ENCODE measurements at places on chromosomes 13 and 19.

DNA sequence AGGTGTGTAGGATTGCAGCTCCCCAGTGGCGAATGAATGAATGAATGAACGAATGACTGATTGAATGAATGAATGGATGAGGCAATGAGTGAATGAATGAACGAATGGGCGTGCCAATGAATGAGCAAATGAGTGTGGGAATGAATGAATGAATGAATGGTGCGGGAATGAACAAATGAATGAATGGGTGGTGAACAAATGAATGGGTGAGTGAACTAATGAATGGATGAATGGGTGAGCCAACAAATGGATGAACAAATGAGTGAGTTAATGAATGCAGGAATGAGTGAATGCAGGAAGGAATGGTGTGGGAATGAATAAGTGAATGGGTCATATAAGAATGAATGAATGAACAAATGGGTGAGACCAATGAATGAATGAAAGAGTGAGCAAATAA is 14.7 kb downstream of the ANKRD24 start:
- no peak for DNase-seq

DNA sequence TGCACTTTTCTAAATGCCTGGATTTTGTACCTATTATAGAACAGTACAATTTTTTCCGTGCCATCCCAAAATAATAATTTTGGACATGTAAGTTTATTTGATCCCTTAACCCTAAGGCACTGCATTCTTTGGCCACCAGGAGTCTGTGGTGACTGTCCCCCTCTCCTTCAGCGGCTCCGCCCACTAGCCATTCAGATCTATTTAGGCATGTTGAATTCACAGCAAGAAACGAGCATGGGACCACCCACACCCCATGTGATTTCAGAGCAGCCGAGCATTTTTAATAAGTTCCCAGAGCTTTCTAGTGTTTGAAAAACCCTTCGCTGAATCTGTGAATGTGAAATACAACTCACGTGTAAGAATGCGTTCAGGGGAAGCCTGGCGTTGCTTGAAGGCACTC is 567.5 kb downstream of the MYO16 start:
- no peak for DNase-seq

DNA sequence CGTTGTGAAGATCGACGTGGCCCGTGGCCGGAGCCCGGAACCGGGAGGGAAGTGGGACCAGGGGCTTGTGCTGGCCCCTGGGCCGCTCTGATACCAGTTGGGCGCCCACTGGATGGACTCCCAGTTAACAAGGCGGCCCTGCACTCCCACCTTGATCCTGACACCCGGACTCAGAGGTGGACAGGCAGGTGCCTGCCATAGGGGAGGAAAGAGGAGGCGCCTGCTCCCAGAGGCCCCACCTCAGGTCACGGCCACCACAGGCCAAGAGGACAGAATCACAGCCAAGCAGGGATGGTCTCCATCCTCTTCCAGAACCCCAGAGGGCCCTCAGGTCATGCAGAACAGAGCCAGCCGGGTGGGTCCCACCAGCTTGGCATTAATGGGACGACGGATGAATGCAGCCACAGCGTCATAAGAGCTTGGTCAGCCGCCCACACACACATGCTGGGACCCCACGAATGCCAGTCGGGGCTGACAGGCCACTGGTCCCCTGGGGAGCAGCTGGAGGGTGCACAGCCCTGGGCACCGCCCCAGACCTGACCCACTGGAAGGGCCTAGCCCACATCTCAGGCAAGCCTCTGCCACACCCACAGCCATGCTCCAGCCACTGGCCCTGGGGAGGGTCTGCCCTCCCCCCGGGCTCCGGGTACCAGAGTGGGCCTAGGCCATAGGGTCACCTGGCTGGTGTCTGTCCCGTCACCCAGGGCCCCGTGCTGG is 9.6 kb upstream of the KLF16 start:
- no peak for DNase-seq

DNA sequence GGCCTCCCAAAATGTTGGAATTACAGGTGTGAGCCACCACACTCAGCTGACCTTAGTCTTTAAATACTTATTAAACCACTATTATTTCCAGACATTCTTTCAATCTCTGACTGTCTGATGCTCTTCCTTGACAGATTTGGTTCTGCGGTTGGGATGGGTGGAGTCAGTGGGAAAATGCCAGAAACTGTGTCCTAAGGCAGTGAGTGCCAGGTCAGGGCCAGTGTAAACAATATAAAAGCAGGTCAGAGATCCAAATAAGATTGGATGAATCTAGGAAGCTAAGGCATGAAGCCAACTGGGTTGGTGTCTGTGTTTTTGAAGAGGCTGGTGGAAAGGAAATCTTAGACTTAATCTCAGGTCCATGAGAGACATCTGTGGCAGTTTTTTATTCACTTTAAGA is 74.7 kb downstream of the KLF5 start:
- no peak for DNase-seq

DNA sequence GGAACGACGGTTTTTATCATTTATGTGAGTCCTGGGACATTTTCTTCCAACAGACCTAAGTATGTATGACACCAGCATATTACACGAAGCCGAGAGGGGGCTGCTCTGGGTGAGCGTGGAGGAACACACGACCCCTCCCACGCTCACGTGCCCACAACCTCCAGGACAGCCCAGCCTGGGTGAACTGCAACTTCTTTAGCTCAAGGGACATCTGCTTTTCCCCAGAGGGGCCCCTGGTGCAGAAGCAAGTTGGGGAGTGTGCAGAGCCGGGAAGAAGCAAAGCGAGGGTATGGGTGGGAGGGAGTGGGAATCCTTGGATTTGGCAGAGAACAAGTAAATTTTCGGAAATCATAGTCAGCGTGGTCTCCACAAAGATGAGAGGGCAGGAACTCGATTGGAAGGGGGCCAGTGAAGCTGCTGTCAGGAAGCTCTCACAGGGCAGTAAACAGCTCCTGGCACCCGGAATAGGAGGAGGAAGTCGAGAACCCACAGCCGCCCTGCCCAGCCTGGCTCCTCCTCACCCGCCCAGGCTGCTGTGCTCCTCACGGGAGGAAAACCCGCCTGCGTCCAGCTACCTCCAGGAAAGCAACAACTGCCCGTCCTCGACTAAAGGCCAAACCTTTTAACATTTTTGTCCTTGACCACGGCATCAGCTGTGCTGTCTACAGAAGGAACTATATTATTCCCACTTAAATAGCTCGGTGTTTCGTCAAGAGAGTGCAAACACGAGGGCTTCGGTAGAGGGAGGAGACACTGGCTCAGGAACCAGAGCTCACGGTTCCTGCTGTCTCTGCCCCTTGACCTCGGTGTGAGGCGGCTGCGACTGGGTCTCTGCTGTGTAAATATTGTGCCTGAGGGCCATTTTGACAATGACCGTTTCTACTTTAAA is 17.2 kb upstream of the CFAP97D2 start:
- peak; percentile 68 for DNase-seq

DNA sequence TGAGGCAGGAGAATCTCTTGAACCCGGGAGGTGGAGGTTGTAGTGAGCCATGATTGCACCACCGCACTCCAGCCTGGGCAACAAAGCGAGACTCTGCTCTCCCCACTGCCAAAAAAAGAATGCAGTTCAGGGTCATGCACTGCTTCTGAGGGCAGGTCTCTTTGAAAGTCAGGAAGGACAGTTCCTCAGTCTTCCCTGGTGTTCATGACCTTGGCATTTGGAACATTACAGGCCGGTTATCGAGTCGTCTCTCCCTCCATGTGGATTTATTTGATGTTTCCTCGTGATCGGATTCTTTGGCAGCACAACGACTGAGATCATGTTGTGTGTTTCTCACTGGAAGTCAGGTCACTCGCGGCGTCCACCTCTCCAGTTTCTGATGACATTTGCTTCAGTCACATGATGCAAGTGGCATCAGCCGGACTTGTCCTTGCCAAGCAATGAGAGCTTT is 17.2 kb downstream of the FGF21 start:
- DNase-seq: no peak

All from right forelimb (tissue), 1 donor.